ENCODE measurements at places on chromosomes 5 and 9.

DNA sequence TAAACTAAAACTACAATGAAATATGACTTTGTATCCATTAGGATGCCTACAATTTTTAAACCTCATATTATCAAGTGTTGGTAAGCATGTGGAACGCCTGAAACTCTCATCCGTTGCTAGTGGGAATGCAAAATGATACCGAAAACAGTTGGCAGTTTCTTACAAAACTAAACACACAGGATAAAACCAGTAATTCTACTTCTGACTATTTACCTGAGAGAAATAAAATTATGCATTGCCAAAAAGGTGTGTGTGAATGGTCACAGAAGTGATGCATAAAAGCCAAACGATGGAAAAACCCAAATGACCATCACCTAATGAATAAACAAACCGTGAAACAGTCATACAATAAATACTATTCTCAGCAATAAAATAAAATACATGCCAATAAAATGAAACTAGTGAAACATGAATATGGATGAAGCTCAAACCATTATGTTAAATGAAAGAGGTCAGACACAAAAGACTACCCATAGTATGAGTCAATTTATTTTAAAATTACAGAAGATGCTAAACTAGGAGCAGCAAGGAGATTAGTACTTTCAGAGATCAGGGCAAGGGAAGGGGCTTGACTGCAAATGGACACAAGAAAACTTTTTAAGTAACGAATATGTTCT is 13.4 kb downstream of the AUH start:
- no peak for DNase-seq

DNA sequence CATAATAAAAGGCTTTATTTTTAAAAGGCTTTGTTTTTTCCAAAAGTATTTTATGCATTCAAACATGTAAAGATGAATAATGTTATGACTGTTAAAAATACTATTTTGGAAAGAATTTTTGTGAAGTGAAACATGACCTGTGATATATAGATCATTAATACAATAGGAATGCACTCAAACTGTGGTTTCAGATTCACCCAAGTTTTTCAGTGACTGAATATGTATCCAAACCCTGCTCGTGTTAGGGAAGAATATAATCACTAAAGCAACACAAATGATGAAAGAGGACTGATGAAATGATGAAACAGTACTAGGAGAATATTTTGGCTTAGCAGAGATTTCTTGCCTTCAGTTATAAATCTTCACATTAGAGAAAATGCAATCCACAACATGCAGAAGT is 278.0 kb downstream of the ADAMTS6 start:
- DNase-seq = no peak

DNA sequence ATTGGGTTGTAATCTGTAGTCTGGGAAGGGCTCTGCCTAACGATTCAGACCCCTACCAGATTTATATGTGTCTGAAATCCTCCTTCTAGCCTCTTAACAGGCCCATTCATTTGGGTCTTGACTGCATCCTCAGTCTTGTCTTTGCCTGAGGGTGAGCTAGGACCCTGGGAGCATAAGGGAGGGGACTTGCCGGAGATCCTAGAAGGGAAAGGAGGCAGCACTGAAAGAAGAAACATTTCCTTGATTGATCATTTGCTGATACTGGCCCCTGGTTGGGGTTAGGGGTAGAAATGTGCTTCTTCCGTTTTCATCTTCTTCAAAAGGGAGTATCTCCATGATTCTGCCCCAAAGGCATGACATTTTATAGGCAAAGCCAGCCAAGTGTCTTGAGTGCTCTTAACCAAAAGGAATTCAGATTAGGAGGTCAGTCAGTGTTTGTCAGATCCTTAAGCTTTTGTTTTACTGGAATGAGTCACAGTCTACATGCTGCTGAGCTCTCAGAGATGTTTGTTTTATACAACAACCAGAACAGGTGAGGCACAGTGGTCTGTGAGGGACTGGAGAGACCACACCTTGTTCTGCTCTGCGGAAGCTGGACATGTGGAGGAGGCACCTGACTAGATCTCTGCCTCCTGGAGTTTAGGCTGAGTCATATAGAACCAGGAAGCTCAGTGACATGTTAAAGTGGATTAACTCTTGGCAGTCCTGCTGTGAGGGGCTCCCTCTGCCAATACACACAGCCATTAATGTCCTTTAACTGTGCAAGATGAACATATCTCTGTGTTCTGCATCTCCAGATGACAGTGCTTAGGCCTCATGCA is 37.7 kb downstream of the PCDHAC2 start:
- DNase-seq = no peak

- no peak for DNase-seq
Measured at GRCh38 chr9:37036371-37036775, 2.3 kb upstream of the PAX5 start.

- DNase-seq = no peak
Measured at GRCh38 chr9:134404376-134405358, 78.4 kb downstream of the RXRA start.

DNA sequence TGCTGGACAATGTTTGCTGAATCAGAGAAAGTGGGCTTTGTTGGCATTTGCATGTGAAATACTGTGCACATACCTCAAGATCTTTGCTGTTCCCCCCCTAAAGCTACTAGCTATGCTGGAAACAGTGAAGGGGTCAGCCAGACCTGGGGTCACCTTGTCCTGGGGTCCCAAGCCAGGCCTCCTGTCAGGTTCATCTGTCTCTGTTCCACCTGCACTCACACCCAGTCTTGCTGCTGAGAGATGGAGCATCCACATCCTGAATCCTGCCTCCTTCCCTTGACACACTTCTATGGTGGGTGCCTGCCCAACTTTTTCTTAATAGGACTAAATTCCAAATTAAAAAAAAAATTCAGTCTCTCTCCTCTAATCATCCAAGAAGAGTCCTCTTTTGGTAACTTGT is 4.0 kb upstream of the ABL1 start:
- DNase-seq = no peak

DNA sequence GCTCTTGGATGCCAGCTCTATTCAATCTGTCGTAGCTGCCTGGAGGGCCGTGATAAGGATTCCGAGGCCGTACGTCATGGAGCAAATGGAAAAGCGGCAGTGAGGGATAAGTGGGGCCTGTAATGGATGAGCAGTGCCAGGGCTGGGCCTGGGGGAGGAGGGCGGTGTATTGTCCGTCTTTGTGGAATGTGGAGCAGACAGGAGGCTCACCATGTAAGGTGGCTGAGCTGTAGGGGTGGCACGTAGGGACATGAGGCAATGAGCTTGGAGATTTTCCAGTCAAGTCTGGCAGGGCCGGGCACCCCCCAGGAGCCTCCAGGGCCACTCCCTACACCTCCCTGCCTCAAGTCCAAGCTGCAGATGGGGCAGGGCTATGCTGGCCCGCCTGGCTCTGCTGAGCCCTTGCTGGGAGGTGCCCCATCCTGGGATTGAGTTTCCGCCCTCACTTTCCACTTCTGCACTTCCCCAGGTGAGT is 29.2 kb downstream of the NCS1 start:
- DNase-seq = no peak

- no peak for DNase-seq
Measured at GRCh38 chr5:81783401-81783800, 32.5 kb upstream of the SSBP2 start.

DNA sequence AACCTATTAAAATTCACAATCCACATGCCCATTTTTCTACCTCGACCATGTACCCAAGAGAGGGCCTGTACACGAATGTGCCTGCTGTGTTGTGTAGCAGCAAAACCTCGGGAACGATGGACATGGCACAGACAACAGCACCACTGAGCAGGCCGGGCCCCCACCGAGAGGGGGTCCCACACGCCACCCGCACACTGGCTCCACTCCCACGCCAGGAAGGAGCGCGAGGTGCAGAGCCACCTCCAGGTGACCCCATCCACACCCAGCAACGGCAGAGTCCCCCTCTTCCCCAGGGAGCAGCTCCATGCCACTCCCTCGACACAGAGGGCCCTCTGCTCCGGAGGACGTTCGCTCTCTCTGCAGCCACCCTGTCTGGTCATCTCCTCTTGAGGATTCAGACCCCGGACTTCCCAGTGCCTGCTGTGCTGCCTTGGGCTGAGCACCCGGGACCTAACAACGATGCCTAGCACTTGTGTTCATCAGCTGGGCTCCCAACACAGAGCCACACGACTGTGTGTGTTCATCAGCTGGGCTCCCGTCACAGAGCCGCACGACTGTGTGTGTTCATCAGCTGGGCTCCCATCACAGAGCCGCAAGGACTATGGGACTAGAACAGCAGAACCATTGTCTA is 25.3 kb upstream of the ADAMTS2 start:
- no peak for DNase-seq
